Substantia nigra (tissue), 51 donors: ENCODE measurements at places on chromosomes 16 and 17.

GRCh38 chr17:31431098-31431851 lies 39.8 kb downstream of the RAB11FIP4 start:
- DNase-seq = no peak

GRCh38 chr16:7964167-7964566 lies 626.1 kb downstream of the TMEM114 start:
- no peak for DNase-seq

DNA sequence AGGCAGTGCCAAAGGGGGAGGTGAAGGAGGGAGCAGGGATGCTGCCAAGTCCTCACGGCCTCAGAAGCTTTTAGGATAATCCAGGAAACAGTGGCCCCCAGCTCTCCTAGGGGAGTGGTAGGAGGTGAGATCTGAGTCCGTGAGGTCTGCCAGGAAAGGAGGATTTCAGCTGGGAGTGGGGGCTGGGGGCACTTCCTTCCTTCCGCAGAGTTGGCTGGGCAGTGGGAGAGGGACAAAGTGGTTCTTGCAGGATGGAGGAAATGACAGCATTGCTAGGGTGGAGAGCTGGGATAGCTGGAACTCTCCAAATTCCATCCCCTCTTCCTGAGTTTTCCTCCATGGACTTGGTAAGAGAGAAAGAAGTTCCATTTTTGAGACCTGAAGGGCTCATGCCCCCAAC lies 4.8 kb upstream of the SP6 start:
- no peak for DNase-seq

DNA sequence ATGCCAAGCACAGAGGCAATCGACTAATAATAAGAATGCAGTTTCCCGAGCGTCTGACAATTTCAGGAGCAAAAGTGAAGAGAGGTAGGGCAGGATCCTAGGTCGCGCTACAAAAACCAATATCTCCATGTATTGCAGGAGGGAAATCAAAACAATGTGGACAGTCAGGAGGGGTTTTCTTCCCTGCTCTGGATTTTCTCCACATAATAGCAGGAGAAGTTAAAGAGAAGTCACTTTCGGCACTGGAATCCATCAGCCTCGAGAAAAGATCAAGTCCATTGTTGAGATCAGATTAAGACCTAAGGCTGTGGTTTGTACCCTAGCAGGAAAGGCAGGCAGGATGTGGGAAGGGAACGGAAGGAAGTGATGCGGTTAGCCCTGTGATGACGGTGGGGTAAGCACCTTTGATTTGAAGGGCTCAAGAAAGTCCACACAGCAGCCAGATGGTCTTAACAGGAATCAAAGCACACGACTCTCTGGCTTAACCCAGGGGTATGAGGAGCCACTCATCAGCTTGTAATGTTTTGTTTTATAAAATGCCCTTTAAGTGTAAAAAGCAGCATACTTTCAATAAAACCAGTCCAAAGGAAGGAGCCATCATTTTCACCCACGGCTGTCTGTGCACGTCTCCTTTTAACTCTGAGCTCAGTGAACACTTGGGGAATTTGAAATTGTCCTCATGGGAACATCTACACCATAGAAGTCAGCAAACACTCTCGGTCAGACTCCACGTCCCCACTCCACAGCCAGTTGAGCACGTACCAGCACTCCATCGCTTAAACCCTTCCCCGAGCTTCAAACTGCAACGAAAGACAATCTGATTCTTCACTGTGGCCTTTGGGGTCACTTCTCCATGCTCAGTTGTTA lies 15.8 kb upstream of the AKTIP start:
- DNase-seq = no peak

DNA sequence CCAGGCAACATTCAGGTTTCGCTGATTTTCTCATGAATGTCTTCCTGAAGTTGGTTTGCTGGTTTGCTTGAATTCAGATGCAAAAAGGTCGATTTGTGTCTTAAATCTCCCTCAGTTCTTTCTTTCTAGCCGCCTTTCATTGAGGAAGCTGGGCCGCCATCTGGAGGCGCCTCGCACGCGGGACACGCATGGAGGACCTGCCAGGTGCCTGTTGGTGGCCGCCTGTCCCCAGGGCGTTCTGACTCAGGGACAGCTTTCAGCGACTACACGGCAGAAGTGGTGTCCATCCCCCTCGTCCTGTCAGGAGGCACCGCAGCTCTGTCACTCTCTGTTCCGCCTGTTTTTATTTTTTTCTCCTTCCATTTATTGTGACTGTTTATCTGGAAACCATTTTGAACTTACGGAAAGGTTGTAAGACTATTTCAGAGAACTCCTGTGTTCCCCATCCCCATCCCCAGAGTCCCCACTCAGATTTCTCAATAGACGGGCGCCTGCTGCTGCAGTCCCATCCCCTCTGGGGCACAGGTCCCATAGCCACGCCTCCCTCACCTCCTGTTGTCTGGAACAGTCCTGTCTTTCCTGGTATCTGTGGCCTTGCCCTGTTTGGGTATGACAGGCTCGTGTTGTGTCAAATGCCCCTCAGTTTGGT lies 33.2 kb downstream of the COX4I1 start:
- peak; percentile 18 for DNase-seq

DNA sequence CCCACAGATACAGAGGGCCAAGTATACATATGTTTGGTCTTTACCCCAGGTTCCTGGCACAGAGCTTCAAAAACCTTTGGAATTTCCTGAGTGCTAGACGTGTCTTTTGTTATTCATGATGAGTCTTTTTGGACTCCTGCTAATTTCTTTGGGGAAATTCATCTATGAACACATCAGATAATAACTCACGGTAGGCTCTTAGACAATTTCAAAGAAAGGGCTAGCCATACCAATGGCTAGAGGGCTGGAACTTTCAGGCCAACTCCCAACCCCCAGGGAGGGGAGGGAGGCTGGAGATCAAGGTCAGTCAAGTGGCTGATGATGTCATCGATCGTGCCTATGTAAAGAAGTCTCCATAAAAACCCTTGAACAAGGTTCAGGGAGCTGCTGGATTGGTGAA lies 101.9 kb downstream of the STX8 start:
- no peak for DNase-seq

DNA sequence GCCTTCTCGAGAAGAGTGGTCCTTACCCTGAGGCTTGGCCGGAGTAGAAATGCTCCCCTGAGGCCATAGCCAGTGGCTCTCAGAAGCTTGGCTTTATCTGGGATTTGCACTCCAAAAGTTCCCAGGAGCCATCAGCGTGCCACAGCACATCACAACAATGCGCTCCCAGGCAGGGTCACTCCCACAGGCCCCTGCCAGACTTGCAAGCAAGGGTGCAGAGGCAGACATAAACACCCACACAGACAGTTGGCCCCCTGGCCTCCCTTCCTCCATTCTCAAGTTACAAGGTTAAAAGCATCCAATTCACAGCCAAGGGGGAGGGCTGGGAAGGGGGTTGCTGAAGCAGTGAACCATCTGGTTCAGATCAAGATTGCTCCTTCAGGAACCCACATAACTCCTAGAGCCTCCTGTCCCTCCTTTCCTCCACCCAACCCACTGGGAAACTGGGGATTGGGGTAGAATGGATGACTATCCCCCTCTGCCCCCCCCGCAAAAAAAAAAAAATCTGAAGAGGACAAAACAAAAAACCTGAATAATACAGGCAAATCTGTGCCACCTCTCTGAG lies 1.8 kb downstream of the ST3GAL2 start:
- no peak for DNase-seq

DNA sequence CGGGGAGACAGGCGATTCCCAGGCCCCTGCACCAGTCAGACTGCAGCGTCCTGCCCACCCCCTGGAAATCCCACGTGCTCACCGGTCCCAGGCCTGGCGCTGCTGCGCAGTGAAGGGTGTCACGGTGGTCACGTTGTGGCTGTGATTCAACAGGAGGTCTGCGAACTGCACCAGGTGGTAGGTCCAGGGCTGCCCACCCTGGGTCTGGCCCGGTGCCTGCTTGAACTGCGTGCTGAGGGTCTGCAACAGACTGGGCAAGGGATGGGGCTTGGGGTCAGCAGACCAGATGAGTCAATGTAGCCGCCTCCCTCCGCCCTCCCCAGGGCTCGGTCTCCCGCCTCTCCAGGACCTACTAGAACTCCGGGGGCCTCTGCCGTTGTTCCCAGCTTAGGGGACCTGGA lies 7.1 kb downstream of the MYBBP1A start:
- no peak for DNase-seq

DNA sequence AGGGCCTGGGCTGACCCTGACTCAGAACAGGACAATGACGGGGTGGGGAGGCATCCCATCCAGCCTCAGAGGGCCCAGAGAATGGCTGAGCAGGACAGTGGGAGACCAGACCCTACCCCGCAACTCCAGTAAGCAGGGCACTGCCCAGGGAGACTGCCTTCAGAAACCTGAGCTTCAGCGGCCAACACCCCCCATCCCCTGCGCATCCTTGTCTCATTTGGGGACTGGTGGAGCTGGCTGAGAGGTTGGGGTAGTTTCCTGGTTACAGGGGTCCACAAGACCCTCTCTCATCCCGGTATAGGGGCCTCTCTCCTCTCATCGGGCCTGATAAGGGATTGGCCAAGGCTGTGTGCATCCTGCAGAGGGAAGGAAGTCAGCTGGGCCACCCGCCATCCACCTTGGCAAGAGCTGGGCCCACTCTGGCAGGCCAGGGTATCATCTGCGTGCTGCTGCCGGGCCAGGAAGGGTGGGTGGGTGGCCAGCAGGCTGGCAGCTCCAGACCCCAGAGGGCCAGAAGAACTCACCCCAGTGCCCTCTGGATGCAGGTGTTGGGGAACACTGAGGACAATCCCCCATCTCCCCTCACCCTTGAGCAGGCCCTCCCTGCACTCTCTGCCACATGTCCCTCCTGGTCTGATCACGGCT lies 229.1 kb downstream of the KATNIP start:
- DNase-seq = no peak

DNA sequence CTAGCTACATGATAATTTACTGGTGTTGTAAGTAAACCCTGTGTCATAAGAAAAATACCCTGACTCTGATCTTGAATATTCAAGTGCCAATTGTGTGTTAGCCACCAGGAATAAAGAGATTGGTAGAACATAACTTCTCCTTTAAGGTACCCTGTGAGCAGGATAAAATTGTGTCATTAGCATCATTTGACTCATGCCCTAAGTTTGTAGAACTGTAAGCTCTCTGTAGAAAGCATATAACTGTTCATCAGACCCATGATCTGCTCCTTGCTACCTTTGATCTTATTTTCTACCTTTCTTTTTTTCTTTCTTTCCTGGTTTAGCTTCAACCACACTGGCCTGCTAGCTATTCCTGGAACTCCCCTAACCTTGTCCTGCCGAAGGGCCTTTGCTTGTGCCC lies 35.8 kb downstream of the PTRH2 start:
- DNase-seq = no peak

- DNase-seq = no peak
Measured at GRCh38 chr16:6484081-6484480, 848.6 kb upstream of the RBFOX1 start.

- DNase-seq = no peak
Measured at GRCh38 chr17:8041249-8041928, 2.5 kb downstream of the ALOX15B start.

- no peak for DNase-seq
Measured at GRCh38 chr17:17848311-17849082, 11.7 kb upstream of the SREBF1 start.

DNA sequence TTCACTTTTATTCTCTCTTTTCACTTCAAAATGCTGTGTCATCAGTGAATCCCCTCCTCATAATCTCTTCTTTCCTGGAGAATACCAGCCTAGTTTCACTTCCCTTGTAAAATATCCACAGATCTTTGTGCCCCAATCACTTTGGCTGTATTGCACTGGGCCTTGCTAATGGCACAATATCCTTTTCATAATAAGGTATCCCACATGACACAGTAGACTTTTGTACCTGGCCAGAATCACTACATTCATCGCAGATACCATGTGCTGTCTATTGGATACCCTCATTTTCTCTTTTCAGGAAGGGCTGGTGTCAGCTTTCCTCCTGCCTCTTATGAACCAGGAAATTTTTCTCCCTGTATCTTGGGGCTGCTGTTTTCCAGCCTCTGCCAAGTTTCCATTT lies 25.7 kb upstream of the TOX3 start:
- DNase-seq = no peak

- DNase-seq = peak; percentile 38
Measured at GRCh38 chr17:51860954-51861561, 297.5 kb downstream of the CA10 start.

DNA sequence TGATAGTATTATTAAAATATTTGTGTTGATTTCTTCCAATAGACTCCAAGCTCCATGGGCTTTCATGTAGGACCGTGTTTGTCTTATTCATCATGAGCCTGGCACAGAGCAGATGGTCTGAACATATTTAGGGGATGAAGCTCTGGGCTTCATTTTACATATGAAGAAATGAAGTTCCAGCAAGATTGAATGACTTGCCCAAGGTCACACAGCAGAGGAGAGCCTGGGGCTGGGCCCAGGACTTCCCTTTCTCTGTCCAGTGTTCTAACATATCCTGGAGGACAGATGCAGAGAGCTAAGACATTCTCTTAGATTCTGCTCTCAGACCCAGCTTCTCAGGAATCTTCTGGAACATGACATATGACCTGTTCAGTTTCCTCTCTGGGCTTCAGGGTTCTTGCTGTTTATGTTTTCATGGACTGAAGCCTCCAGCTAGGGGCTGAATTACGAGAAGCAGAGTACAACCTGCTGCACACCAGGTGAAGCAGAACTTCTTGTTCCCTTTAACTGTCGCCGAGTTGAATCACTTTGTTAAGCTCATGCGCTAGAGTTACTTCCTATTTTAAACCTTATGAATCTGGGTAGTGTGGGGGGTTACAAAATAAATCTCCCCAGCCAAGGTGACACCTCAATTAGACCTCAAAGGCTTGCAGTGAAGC lies 53.6 kb downstream of the GPRC5B start:
- DNase-seq = no peak

GRCh38 chr17:70478902-70479301 lies 309.6 kb downstream of the KCNJ2 start:
- no peak for DNase-seq

GRCh38 chr16:49693445-49693844 lies 162.5 kb downstream of the ZNF423 start:
- no peak for DNase-seq

- no peak for DNase-seq
Measured at GRCh38 chr17:9170853-9171252, 149.5 kb downstream of the NTN1 start.

GRCh38 chr16:79269211-79269863 lies 331.2 kb downstream of the MAF start:
- DNase-seq = no peak

DNA sequence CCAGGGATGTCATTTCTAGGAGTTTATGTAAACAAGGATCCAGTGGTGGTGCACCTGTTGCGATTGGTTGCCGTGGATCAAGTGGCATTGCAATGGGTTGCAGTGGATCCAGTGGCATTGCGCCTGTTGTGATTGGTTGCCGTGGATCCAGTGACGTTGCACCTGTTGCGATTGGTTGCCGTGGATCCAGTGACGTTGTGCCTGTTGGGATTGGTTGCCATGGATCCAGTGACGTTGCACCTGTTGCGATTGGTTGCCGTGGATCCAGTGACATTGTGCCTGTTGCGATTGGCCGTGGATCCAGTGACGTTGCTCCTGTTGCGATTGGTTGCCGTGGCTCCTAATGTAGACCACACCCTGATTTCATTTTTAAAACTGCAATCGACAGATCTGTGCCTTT lies 56.2 kb upstream of the CRISPLD2 start:
- DNase-seq = no peak
